ENCODE measurements at places on chromosomes 4 and X.

DNA sequence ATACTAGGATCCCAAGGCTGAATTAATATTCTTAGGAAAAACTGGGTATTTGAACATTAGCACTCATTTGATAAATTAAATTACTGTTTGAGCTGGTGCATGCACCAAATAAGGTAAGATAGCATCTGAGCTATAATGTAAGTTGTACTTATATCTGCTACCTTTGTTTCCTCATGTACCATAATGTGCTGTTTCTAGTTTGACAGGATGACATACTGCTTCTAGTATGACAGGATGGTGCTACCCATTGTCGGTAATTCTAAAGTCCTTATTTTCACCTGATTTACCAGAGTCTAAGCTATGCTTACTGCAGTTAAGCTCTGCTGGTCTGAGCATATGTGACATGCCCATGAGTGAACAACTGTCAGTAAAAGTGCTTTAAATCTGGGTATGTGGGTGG, 1017.5 kb upstream of the IGFBP7 start:
- H3K4me1 ChIP-seq = no peaks in the 10 kb centered on the region
- H3K27me3 ChIP-seq = no peaks in the 10 kb centered on the region
- no peak overlapping the region for H3K4me3 ChIP-seq
- no peaks in the 10 kb centered on the region for H3K36me3 ChIP-seq
- DNase-seq = no peak

- DNase-seq = no peak
- no peaks in the 10 kb centered on the region for H3K27me3 ChIP-seq
- no peak overlapping the region for H3K4me3 ChIP-seq
- no peaks in the 10 kb centered on the region for H3K4me1 ChIP-seq
- H3K36me3 ChIP-seq = no peaks in the 10 kb centered on the region
Measured at GRCh38 chr4:173461170-173461569, 62.3 kb upstream of the SCRG1 start.

- H3K36me3 ChIP-seq = no peaks in the 10 kb centered on the region
- no peaks in the 10 kb centered on the region for H3K27me3 ChIP-seq
- no peaks in the 10 kb centered on the region for H3K4me1 ChIP-seq
- no peak overlapping the region for H3K4me3 ChIP-seq
- DNase-seq = no peak
- H3K27ac ChIP-seq = no peak overlapping the region
Measured at GRCh38 chr4:174538123-174538875, 16.0 kb upstream of the HPGD start.

DNA sequence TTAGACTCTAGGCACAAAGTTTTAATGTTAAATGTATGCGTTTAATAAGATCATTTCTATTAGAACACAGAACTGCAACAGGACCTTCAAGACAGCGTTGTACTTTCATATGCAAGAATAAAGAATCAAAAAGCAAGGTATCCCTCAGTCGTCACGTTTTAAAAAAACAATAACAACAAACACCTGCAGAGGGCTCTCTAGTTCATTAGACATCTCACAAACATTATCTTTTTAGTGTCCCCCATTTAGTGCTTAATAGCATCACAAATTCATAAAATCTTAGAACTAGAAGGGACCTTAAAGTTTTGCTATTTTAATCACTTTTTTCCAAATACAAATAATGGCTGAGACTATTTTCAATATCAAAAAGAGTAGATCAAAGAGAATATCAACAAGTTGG, 236.6 kb downstream of the DCHS2 start:
- H3K4me1 ChIP-seq = no peaks in the 10 kb centered on the region
- no peaks in the 10 kb centered on the region for H3K36me3 ChIP-seq
- no peak overlapping the region for H3K4me3 ChIP-seq
- no peak for DNase-seq
- no peaks in the 10 kb centered on the region for H3K27me3 ChIP-seq
- no peak overlapping the region for H3K27ac ChIP-seq

- no peak for DNase-seq
- H3K4me1 ChIP-seq = no peaks in the 10 kb centered on the region
- no peak overlapping the region for H3K27ac ChIP-seq
- H3K4me3 ChIP-seq = no peak overlapping the region
- H3K36me3 ChIP-seq = no peaks in the 10 kb centered on the region
Measured at GRCh38 chrX:114450911-114451310, 133.0 kb upstream of the HTR2C start.

GRCh38 chrX:154840856-154841255, 6.4 kb upstream of the SMIM9 start:
- H3K4me3 ChIP-seq = no peak overlapping the region
- no peaks in the 10 kb centered on the region for H3K4me1 ChIP-seq
- H3K36me3 ChIP-seq = no peaks in the 10 kb centered on the region
- no peaks in the 10 kb centered on the region for H3K27me3 ChIP-seq

DNA sequence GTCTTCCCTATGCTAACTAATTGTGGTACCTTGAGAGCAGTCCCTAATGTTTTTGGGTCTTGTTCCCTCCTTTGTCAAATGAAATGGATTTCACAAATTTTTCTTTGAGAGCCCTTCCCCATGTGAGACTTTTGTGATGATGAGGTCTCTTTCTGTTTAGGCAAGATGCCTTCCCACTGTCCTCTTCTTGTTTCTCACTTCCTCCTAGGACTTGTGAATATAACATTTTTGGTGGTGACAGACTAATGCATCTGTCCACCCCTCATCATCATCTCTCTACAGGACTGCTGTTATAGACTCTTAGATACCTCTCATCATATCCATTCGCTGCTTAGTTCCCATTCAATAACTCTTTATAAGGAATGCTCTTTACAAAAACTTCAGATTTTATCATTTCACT, 8.7 kb upstream of the ANK2 start:
- no peak overlapping the region for H3K27ac ChIP-seq
- H3K27me3 ChIP-seq = no peaks in the 10 kb centered on the region
- DNase-seq = no peak
- no peaks in the 10 kb centered on the region for H3K36me3 ChIP-seq
- no peak overlapping the region for H3K4me3 ChIP-seq

GRCh38 chr4:15004739-15005301, 2.5 kb downstream of the CPEB2 start:
- DNase-seq = peak; percentile 86
- peak overlapping the region; percentile 93 for H3K4me3 ChIP-seq
- no peaks in the 10 kb centered on the region for H3K36me3 ChIP-seq

- no peaks in the 10 kb centered on the region for H3K4me1 ChIP-seq
- no peak overlapping the region for H3K27ac ChIP-seq
- H3K36me3 ChIP-seq = no peaks in the 10 kb centered on the region
- H3K27me3 ChIP-seq = no peaks in the 10 kb centered on the region
- H3K4me3 ChIP-seq = no peak overlapping the region
Measured at GRCh38 chrX:152930516-152930915, 32.6 kb downstream of the ZNF185 start.

DNA sequence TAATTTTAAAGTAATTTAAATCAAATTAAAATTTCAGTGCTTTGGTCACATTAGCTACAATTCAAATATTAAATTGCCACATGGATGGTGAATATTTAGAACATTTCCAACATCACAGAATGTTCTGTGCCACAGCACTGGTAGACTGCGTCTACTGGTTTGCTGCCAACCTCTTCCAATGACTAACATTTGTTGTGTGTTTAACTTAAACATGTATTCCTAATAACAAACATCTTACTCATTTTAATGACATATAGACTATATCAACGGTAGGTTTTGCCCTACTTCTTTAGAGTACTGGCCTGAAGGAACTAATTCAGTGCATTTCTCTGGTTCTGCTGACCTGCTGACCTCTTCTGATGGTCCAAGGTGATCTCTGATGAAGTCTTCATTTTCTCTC, 157.6 kb downstream of the DCK start:
- H3K27ac ChIP-seq = no peak overlapping the region
- no peaks in the 10 kb centered on the region for H3K36me3 ChIP-seq
- H3K4me1 ChIP-seq = no peaks in the 10 kb centered on the region
- no peak overlapping the region for H3K4me3 ChIP-seq
- H3K27me3 ChIP-seq = no peaks in the 10 kb centered on the region

- H3K27me3 ChIP-seq = no peaks in the 10 kb centered on the region
- H3K36me3 ChIP-seq = no peaks in the 10 kb centered on the region
- H3K4me3 ChIP-seq = peak overlapping the region; percentile 56
- H3K4me1 ChIP-seq = peaks cover 13% of the 10 kb centered on the region
Measured at GRCh38 chr4:20253735-20254409, 2.2 kb downstream of the SLIT2 start.

DNA sequence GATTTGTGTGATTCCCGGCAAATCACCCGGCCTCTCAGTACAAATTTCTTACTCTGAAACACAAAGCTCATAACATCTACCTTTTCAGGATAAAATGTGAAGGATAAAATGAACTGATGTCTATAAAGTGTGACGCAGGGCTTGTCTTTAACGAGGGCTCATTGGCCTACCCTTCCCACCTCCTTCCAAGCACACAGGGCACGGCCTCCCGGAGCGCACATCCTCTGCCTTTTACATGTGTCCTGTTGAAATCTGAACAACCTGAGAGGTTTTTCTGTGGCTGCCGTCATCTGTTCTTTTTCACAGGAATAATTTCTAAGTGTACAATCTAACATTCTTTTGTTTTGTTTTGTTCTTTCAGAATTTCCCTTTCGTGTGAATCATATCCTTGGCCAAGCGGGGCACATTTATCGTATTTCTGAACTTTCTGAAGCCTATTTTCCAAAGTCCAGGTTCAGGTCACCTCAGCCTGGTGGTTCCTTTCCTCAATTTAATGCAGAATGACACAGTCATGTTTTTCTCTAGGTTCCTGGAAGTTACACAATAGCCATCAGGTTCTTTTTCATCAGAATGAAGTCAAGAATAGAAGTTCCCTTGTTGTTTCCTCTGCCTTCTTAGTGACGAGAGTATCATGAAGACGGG, 53.1 kb upstream of the SPRY1 start:
- DNase-seq = no peak
- H3K36me3 ChIP-seq = no peaks in the 10 kb centered on the region
- peak overlapping the region; percentile 63 for H3K27ac ChIP-seq
- no peaks in the 10 kb centered on the region for H3K4me1 ChIP-seq
- no peak overlapping the region for H3K4me3 ChIP-seq
